ENCODE measurements at places on chromosomes 3 and 15. TPM values are rescaled to one million over a fixed set of nuclear protein-coding genes. Genes with fewer than 3 reads are reported as not detected.
A peak's percentile ranks its signal among the peaks of the same experiment; 100 is the strongest.

GRCh38 chr3:58009026-58009748, 965 bp downstream of the FLNB start:
- H3K27ac ChIP-seq, result no peak overlapping the region
- DNase-seq, result peak; percentile 76
- H3K27me3 ChIP-seq, result no peaks in the 10 kb centered on the region

The ZNF654 gene
- total RNA-seq, result 10.6 TPM

DNA sequence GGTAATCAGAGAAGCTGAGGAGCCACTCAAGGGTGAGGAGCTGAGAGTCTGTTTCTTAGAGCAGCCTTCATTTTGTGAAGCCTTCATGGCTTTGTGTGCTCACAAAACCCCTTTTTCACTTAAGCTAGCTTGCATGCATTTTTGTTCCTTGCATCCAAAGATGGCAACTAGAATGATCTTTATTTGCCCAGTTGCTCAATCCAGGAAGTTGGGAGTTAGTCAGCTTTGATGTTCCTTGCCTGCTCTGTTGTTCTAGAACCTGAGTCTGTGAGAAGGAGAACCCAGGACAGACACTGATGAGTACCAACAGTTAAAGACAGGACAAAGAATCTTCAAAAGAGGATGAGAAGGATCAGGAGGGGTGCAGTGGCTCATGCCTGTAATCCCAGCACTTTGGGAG, 81.8 kb downstream of the IL20RB start:
- no peak overlapping the region for H3K27ac ChIP-seq
- H3K4me1 ChIP-seq, result no peaks in the 10 kb centered on the region
- H3K27me3 ChIP-seq, result no peaks in the 10 kb centered on the region
- H3K36me3 ChIP-seq, result no peaks in the 10 kb centered on the region

GRCh38 chr3:125212509-125213363, at the start of gene SLC12A8:
Gene SLC12A8 (minus strand): TSS chr3:125212748. CDS start chr3:125211349, 1,399 bp downstream.
- peak within 1 kb of the TSS; percentile 75 for H3K4me3 ChIP-seq
- H3K27ac ChIP-seq, result no peak within 1 kb of the TSS
- H3K4me1 ChIP-seq, result no peaks in the 10 kb centered on the region
- H3K36me3 ChIP-seq, result no peaks in the 10 kb centered on the region
- H3K27me3 ChIP-seq, result peaks cover 9% of the 10 kb centered on the region
- DNase-seq, result peak; percentile 82

DNA sequence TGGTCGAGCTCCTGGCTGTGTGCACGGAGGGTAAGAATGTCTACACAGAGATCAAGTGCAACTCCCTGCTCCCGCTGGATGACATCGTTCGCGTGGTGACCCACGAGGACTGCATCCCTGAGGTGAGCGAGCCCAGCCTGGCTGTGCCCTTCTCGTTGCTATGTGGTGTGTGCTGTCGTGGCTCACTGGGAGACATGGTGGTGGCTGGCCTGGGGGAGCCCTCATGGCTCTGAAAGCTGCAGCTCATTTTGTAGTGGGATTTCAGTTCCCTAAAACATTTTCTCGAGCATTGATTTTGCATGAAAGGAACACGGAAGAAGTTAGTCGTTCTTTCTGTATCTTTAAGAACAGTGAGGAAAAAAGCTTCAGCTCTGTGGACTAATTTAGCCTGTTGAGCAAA, 200.5 kb downstream of the ITPR1 start:
- H3K4me3 ChIP-seq, result no peak overlapping the region
- no peaks in the 10 kb centered on the region for H3K4me1 ChIP-seq
- DNase-seq, result peak; percentile 43
- H3K36me3 ChIP-seq, result no peaks in the 10 kb centered on the region
- no peak overlapping the region for H3K27ac ChIP-seq

DNA sequence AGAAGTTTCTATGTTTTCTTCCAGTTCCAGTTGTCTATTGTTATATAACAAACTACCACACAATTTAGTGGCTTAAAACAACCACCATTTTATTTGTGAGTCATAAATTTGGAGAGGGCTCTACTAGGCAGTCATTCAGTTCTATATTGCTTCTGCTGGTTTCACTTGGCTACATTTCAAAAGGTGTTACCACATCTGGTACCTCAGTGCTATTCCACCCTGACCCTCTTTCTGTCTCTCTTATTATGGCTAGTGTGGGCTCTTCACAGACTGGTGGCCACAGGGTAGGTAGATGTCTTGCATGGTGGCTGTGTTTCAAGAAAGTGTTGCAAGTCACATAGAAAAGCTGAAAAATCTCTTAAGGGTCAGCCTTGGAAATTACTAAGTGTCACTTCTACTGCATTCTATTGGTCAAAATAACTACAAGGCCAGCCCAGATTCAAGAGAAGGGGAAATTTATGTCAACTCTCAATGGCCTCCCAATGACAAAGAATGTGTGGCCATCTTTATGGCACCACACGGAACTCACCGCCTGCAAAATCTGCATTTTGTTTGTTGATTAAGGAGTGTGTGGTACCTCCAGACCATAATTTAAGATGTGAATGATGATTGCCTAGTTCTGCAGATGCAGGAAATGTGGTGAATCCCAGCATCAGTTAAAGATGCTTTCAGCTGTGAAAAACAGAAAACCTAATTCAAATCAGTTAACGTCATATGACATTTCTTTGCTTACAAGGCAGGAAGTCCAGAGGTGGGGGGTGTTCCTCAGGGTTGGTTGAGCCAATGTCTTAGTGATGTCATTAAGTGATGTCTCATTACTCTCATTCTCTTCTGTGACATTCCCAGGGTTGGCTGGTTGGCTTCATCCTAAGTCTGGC, 105.8 kb upstream of the RASGRP1 start:
- no peaks in the 10 kb centered on the region for H3K36me3 ChIP-seq
- peaks cover 6% of the 10 kb centered on the region for H3K4me1 ChIP-seq
- H3K4me3 ChIP-seq, result no peak overlapping the region
- no peak for DNase-seq
- H3K27ac ChIP-seq, result no peak overlapping the region
- H3K27me3 ChIP-seq, result peaks cover 4% of the 10 kb centered on the region

The NPAP1 gene
- 0.14 TPM for total RNA-seq

The SLC15A2 gene
- total RNA-seq, result 2.1 TPM

GRCh38 chr3:184715943-184716621, 4.2 kb upstream of the MAGEF1 start:
- no peak overlapping the region for H3K4me3 ChIP-seq
- H3K27me3 ChIP-seq, result no peaks in the 10 kb centered on the region
- peaks cover 19% of the 10 kb centered on the region for H3K4me1 ChIP-seq
- H3K27ac ChIP-seq, result peak overlapping the region; percentile 86

The XCR1 gene
- total RNA-seq, result not detected

DNA sequence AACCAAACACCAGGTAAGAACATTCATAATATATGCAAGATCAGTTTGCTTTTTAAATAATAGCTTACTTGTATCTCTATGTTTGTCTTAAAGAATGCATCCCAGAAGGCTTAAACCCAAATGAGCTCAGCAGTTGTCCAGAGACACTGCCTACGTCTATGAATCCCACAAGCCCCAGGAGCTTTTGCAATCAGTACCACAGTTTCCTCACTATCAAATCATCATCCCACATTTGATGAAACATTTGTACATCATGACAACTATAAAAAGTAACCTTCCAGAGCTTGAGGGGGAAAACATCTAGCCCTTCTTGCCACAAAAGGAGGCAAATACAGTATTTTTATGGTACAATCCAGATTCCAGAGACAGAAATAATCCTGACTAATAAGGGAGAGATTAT, 63.7 kb downstream of the ATP8B4 start:
- no peak overlapping the region for H3K4me3 ChIP-seq
- H3K4me1 ChIP-seq, result peaks cover 4% of the 10 kb centered on the region
- H3K27ac ChIP-seq, result no peak overlapping the region
- H3K36me3 ChIP-seq, result no peaks in the 10 kb centered on the region
- no peaks in the 10 kb centered on the region for H3K27me3 ChIP-seq

DNA sequence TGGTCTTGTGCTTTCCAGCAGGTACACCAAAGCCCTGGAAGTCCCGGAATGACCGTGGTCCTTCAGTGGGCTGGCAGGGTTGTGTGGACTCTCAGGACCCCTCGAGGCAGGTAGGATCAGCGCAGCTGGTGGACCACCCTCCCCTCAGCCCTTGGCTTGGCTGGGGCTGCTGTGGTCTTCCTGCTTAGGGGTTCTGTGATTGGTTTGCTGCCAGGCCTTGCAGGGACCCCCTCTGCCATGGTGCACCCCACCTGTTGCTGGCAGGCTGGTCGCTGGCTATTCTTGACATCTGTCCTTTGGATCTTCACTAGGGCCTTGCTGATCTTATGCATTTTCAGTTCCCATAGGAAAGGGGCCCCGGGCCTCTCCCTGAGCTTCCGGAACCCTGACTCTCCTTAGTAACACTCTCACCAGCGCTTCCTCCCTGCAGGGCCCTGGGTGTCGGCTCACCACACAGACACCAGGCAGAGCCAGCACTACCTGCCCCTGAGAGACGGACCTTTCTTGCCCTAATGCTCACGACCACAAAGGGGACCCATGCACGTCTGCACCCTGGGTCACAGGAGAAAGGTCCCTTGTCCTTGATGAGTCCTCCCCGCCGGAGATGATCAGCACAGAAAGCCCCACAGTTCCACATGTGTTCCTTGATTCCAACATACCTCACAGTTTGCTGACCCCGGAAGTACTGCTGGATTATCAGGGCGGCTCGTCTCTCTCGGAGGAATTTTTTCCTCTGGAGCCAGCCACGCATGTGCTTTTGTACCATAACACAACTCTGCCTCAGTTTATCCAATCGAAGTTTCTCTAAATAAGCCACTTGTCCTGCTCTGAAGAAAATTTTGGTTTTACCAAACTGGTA, 51.7 kb downstream of the MYO5C start:
- no peak for DNase-seq
- peaks cover 16% of the 10 kb centered on the region for H3K36me3 ChIP-seq
- H3K4me1 ChIP-seq, result no peaks in the 10 kb centered on the region
- H3K27ac ChIP-seq, result no peak overlapping the region
- H3K27me3 ChIP-seq, result no peaks in the 10 kb centered on the region

The PLXNA1 gene
- 79.4 TPM for total RNA-seq

DNA sequence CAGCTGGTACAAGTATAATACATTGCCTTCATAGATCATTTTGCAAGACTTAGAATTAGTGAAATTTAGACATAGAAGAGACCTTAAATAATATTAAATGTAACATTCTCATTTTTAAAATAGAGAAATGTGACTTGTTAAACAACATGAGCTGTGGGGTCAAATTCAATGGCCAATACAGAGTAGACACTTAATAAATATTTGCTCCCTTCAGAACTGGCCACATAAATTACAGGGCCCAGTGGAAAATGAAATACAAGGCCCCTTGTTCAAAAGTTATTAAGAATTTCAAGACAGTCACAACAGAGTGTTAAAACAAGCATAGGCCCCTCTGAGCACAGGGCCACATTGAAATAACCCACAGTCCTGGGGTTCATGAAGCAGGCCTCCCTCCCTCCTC, 58.1 kb upstream of the PHLDB2 start:
- no peaks in the 10 kb centered on the region for H3K4me1 ChIP-seq
- no peaks in the 10 kb centered on the region for H3K36me3 ChIP-seq
- H3K27me3 ChIP-seq, result no peaks in the 10 kb centered on the region
- no peak overlapping the region for H3K4me3 ChIP-seq
- DNase-seq, result no peak
- H3K27ac ChIP-seq, result no peak overlapping the region

DNA sequence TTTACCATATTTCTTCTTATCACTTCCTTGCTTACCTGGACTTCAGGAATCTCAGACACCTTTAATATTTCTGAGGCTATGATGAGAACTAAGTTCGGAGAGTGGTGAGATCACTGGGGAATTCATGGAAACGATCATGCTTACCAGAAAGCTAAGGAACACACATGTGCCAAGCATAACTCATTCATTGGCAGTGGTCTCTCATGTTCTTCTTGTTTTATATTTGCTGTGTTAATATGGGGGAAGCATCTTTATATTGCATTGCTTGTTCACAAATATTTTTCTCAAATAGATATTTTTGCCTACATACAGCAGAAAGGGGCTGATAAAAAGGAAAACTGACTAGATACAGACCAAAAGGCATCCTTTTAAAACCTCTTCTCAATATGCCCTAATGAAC, 55.8 kb downstream of the COL6A6 start:
- H3K27me3 ChIP-seq, result no peaks in the 10 kb centered on the region
- H3K4me3 ChIP-seq, result no peak overlapping the region
- H3K27ac ChIP-seq, result no peak overlapping the region

DNA sequence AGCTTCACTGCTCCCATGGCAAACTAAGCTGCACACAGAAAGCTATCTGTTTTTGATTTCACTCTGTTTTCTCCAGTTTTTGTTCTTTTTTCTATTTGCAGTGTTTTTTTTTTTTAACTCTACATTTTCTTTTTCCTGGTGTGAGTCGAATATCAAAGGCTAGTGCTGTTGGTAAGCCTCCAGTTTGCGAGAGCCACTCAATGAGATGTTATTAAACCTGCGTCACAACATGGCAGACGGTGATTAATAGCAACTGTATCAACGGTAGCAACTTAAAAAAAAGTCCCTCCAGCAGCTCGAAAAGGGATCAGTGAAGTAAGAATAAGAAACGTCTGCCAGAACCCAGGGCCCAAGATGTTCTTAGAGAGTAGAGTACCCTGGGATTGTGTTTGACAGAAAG, 84.1 kb downstream of the MEIS2 start:
- H3K36me3 ChIP-seq, result no peaks in the 10 kb centered on the region
- no peak for DNase-seq
- no peak overlapping the region for H3K4me3 ChIP-seq
- no peaks in the 10 kb centered on the region for H3K27me3 ChIP-seq
- peak overlapping the region; percentile 72 for H3K27ac ChIP-seq

GRCh38 chr15:70557521-70558258, 205.7 kb downstream of the UACA start:
- H3K27me3 ChIP-seq, result peaks cover 4% of the 10 kb centered on the region
- peak; percentile 43 for DNase-seq
- H3K36me3 ChIP-seq, result no peaks in the 10 kb centered on the region
- no peak overlapping the region for H3K27ac ChIP-seq
- H3K4me1 ChIP-seq, result peaks cover 6% of the 10 kb centered on the region

DNA sequence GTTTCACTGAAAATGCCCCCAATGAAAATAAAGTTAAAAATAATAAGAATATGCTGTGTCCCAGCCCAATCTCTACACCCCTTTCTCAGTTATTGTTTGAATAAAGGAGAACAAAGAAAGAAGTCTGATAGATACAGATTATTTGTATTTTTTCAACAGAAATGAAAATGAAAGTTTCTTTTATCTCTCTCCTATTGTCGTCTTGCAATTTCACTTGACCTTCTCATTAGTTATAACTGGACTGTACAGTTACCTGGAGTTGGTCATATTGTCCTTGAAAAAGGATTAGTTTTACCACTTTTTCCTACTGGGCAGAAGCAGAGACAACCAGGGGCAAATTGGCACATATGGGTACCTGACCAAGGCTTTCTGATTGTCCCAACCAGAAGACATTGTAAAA, 440.0 kb downstream of the PDCD6IP start:
- no peaks in the 10 kb centered on the region for H3K36me3 ChIP-seq
- no peak for DNase-seq
- no peaks in the 10 kb centered on the region for H3K27me3 ChIP-seq
- H3K27ac ChIP-seq, result no peak overlapping the region
- no peak overlapping the region for H3K4me3 ChIP-seq
- H3K4me1 ChIP-seq, result no peaks in the 10 kb centered on the region

The TGFBR2 gene
- 10.2 TPM for total RNA-seq
